ENCODE measurements at places on chromosomes 3 and 15.

- DNase-seq: peak; percentile 68
Measured at GRCh38 chr15:66566963-66567531, 1.2 kb upstream of the LCTL start.

DNA sequence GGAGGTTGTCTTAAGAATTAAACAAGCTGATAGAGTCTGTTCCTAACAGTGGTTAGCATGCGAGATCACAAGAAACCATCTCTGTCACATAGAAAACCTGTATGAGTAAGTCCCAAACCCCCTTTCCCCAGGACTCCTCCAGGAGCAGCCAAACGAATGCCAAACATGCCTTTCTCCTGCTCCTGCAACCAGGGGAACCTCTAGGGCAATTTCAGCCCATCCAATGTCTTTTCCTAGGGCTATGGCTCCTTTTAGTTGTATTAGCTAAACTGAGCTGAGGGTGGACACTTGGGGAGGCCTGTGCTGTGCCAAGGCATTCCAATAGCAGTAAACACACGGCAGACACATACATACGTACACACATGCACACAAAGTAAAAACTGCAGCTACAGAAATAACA lies 36.5 kb upstream of the TIMP4 start:
- no peak for DNase-seq

DNA sequence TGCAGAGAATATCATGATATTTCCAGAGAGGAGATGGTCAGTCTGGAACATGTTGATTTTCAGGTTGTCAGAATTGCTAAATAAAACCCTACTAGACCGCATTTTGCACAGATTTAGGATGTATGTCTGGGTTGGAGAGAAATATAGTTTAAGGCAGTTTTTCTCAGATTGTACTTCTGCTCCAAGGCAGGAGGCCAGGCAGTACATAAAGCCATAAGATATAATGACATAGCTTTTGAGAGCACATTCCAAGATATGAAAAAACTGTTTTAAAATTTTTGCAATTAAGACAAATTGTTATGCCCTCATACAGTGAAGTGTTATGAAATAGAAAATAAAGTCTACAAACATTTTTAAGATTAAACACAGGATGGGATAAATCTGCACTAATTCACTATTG lies 301.8 kb upstream of the CBLB start:
- DNase-seq: no peak

DNA sequence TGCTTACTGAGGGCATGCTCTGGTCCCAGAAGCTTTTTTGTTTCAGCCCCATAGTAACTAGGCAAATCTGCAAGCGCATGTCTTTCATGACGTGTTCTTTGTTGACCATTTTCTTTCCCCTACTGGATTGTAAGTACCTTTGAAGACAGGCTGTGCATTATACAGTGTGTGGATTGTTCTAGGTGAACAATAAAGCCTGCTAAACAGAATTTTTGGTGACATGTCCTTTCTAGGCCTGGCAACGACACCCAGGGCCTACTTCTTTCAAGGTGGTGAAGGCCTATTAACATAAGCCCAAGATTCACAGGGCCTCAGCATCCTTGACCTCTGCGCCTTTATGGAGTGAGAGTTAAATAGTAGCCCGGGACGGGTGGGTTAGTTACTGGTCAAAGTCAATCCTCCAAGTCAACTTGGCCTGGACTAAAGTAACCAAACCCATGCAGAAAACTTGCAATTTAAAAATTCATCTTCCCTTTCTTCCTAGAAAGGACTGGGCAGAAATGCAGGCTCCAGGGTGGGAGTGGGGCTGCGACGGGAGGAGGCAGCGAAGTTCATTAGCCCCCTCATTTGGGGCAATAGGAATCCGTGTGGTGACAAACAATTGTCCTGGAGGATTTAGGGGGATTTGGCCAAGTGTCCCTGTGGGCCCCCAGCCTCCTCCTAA lies 37.6 kb upstream of the TRIM71 start:
- DNase-seq: no peak

DNA sequence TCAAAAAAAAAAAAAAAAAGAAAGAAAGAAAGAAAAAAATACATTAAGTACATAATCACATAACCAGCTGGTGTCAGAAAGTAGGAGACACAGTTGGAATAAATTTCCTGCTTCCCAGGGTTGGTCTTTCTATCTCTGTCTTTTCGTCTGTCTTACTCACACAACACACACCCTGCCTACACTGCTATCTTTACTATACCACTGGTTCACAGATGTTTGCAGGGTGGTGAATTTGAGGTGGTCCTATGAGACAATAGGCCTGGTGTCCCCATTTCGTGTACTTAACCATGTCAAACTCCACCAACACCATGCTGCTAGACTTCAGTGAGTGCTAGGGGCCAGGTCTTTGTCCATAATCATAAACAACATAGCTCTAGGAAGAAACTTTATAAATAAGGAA lies 17.6 kb upstream of the CD47 start:
- DNase-seq: no peak

DNA sequence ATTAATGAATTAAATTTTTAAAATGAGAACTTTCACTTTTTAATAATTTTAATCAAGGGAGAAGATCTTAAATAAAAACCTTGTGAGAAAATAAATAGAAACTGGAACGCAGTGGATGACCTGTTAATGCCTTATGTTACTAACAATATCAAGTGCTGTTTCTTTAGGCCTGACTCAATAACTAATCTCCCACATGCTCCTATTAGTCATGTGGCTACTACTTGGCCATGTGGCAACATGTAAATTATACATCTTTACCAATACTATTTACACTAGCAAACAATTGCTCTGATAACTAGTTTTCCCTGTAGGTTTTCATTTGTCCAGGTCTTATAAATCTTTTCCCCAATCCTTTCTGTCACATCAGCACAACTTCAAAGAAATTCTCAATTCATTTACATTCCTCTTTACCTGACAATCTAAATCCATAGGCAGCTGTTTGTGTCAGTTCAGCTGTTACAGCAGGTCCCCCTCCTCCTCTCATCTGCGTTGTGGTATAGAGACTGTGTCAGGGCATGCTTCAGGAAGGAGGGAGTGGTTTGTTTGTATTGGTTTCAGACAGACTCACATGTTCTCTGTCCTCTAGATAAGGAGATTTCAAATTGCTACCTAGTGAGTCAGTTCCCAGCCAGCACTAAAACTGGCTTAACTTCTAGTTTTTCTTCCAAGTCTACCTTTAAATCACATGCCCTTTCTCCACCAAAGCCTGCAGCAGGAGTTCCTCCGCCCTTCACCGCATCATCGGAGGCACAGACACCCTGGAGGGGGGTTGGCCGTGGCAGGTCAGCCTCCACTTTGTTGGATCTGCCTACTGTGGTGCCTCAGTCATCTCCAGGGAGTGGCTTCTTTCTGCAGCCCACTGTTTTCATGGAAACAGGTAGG lies 11.3 kb upstream of the C3orf52 start:
- peak; percentile 92 for DNase-seq

- no peak for DNase-seq
Measured at GRCh38 chr15:44569316-44569715, 32.4 kb downstream of the EIF3J start.

DNA sequence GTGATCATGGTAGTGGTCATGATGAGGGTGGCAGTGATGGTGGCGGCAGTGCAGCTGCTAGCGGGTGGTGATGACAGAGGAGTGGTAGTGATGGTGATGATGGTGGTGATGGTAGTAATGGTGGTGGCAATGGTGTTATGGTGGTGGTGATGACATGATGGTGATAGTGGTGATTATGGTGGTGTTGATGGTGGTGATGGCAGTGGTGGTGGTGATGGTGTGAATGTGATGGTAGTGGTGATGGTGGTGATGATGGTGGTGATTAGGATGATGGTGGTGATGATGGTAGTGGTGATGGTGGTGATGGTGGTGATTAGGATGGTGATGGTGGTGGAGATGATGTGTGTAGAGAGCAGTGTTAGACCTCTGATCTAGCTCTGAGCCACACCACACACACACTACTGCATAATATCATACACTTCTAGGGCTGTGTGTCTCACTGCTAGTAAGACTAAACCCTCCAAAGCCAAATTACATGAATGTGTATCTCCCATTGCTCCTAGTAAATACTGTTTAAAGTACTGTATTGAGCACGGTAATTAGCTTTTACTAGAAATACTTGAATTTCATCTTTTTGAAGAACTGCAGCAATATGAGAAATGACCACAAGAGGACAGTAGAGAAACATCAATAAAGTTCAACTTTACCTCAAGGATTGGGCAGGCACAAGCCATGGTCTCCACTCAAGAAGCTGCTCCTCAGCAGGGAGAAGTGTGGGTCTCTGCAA lies 28.8 kb downstream of the TMED3 start:
- DNase-seq: peak; percentile 24

DNA sequence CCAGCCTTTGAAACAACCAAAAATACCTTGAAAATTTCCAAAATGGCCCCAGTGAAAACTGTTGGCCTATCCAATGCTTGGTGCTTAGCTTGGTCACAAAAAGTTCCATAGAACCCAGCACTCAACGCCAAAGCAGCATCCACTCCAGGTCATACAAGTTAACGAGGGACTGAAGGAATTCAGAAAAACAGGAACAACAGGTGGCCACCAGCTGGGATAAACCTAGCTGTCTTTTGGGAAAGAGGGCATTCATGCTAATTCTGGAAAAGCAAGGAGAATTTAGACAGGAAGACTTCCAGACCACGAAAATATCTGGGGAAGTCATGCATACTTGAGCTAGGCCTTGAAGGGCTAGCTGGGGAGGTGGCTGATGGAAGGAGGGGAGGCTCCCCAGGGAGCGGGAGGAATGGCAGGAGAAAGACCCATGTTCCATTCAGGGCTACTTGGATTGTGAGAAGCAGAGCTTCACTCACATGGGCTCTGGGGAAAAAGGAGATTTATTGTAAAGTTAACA lies 28.6 kb downstream of the COLQ start:
- no peak for DNase-seq

DNA sequence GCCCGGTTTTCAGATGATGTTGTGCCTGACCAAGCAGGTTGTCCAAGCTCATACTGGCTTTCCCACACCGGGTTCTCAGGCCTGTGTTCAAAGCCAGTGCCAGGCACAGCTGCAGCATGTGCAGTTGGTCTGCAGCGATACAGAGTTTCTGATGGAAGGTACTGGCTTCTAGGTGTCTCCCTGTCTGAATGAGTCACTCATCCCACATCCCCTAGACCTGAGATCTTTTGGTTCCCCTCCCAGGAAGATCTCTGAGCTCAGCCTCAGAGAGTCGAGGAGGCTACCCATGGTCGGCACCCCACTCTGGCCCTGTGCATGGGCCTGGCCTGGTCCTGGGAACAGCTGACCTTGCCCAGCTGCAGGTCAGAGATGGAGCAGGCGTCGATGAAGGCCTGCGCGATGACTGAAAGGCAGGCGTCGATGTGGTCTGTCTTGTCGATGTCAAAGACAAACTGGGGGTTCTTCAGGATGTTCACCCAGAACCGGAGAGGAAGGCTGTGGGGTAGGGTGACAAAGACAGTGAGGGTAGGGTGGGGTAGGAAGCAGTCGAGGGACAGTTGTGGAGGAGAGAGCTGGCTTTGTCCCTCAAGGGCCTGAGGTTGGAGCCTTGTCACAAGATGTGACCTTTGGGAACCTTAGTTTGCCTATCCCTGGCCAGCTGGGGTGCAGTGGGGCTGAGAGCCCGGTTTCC lies 15.3 kb downstream of the H1-8 start:
- no peak for DNase-seq

DNA sequence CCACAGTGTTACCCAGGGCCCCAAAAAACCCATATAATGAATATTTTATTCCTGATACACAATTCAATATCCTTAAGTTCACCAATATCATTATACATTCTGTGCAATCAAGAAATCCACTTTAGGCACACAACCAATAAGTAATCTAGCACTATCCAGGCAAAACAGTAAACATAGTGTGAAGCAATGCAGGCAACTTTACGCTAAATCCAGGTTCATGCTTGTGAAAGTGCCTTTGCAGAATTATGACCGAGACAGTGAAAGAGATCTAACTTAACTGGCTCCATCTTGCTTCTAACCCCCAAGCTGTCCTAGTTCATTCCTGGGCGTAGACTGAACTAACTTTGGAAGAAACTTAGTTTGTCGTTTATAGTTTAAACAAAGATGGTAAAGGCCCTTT lies 34.2 kb upstream of the INO80 start:
- DNase-seq: no peak

GRCh38 chr15:69627548-69628158 lies 175.0 kb downstream of the RPLP1 start:
- DNase-seq: no peak

GRCh38 chr15:86555098-86555497 lies 475.4 kb downstream of the AGBL1 start:
- peak; percentile 10 for DNase-seq

GRCh38 chr15:42060797-42061196 lies 33.6 kb downstream of the PLA2G4D start:
- DNase-seq: no peak

- no peak for DNase-seq
Measured at GRCh38 chr3:31880482-31881078, 100.5 kb downstream of the OSBPL10 start.

- DNase-seq: no peak
Measured at GRCh38 chr15:62711691-62712454, 330.7 kb upstream of the TPM1 start.

DNA sequence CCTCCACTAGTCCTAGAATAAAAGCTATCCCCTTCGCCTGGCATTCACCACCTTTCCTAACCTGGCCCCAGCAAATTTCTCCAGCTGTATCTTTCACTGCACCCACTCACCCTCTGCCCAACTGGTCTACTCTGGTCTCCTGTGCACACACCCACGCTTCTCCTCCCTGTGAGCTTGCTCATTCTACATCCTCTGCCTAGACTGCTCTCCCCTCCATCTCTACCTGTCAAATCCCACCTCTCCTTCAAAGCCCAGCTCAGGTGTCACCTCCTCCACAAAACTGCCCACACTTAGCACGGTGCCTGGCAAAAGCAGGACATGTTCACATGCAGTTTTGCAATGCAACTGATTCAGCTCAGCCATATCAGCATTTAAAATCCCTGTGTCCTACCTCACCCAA lies 45.8 kb upstream of the NTRK3 start:
- no peak for DNase-seq

- no peak for DNase-seq
Measured at GRCh38 chr3:14719006-14719405, 44.1 kb downstream of the C3orf20 start.

DNA sequence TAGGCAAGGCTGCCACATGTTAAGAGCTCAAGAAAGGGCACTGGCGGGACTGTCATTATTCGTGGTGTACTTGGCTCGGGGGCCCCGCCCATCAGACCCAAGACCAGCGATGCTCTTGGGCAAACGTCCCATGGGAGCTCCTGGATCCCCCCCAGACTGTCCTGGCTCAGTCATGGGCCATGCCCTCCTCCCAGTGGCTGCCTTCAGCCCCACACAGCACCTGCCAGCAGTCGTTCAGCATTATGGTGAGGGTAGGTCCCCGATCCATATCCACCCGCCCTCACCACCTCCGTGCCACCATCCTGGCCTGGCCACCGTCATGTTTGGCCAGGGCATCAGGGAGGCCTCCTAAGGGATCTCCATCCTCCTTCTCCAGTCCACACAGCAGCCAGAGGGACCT lies 51.4 kb upstream of the IQSEC1 start:
- no peak for DNase-seq

- no peak for DNase-seq
Measured at GRCh38 chr15:43808960-43809678, 8.7 kb downstream of the HYPK start.

DNA sequence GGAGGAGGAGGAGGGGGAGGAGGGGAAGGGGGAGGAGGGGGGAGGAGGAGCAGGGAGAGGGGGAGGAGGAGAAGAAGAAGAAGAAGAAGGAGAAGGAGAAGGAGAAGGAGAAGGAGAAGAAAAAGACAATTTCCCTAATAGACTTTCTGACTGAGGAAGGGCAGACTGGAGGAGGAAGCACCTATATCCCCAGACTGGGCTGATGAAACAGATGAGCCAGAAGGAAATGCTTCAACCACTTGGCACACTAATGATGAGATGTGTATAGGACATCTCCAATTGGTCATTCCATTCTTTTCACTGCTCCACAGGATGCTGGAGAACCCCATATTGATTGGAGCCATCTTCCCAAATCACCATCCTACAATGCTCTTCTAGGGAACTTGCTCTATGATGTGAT lies 69.9 kb downstream of the LYZL4 start:
- no peak for DNase-seq

Measured in NCI-H1417 (cell line).